ENCODE measurements at places on chromosomes 1 and 21.
A peak's percentile ranks its signal among the peaks of the same experiment; 100 is the strongest.

GRCh38 chr21:19034560-19034959, 631.0 kb upstream of the TMPRSS15 start:
- DNase-seq: no peak

- DNase-seq: no peak
These were observed 1.4 kb upstream of the SLC5A9 start for GRCh38 chr1:48221122-48221521.

- DNase-seq: peak; percentile 13
These were observed 33.7 kb downstream of the RAB3B start for GRCh38 chr1:51956528-51957509.

DNA sequence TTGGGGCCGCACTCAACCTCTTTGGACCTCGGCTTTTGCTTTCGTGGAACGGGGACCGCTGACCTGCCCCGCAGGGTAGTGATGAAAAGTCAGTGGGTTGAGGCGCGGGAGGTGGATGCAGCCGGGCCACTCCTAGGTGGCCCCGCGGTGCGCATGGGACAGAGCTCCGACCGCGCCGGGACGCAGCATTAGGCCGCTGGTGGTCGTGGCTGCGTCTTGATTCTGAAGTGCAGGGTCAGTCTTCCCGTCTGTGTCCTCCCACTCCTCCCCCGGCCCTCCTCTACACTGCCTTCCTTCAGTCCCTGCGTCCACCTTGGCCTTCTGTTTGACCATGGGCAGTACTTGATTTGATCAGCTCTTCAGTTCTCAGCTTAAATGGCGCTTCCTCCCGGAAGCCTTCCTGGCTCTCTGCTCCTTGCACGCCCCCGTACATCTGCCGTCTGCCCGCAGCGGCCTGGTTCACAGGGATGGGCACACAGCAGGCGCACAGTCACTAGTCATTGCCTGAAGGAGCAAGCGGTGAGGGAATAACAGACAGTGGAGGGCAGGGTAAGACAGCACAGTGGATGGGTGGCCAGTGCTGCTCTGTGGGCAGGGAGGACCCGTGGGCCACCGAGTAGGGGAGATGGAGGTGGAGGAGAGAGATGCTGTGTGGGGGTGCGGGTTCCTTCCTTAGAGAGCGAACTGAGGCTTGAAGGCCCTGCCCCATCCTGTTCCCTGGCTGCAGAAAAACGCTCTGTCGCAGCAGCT, 633 bp downstream of the THEMIS2 start:
- peak; percentile 17 for DNase-seq

DNA sequence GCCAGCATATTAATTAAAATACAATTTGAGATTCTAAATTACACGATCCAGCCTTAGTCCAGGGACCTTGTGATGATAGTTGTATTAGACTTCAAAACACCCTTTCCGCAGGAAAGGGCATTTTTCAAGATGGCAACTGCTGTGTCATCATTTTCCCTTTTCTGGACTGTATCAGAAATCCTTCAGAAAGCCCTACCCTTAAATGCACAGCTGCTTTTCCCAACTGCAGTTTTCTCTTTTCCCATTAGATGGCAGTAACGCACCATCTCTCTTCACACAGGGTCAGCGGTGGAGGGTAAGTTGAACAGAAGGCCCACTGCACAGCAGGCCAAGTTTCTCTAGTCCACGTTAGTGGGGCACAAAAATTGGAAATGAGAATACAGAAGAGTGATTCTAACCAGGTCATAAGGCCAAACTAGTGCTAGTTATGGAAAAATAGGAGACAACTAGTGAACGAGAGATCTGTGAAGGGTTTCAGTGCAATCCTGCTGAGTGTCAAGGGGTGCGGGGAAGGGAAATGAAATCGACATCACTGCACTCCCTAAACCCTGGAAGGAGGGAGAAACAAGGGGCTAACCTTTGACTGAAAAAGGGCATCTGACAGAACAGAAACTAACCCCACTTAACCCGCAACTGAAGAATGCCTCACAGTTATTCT, 22.1 kb upstream of the TDRD10 start:
- DNase-seq: peak; percentile 75

DNA sequence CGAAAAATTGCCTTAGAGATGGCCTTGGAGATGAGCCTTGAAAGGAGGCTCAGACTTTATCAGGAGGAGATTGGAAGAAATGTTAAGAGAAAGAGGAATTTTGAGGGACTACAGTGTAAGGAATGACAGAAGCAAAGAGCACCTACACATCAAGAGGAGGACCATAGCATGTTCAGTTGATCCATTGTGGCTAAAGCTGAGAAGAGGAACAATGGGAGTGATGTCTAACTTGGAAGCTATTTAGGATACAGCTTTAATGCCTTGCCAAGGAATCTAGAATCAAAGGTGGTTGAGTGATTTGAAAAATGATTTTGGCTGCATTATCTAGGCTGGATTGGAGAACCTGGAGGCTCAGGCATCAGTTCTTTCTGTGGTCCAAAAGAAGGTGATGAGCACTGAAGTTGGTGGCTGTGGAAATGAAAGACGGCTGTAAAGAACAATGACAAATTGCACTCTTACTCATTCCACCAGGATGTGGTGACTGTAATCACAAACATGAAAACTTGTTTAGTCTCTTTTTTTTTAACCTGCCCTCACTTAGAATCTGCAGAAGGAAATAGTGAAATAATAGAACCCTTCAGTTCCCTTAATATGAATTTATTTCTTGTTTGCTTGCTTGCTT, 11.3 kb downstream of the FAM20B start:
- no peak for DNase-seq

DNA sequence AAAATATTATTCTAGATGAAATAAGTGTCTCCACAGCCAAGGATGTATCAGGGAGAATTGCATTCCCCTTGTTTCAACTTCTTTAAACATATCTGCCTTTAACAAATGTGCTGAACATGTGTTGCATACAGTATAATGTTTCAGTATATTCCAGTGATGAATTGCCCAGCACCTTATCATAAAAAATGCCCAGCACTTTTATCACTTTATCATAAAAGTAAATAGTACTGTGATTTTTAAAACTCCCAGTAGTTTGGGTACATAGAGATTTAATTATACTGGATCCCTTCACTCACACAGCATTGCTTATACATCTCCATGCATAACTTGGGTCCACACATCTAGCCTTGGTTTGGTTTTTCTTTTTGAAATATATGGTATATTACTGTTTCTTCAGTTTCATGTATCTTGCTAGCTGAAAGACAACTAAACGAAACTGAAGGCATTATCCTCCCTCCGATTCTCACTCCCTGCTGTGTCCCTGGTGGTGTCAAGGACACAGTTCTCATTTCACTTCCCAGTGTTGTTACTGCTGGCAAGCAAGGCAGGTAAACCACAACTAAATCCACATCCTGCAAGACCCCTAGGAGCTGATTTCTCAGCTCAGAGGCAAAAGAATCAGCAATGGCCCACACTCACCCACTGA, 118.2 kb upstream of the SLC44A3 start:
- DNase-seq: no peak

DNA sequence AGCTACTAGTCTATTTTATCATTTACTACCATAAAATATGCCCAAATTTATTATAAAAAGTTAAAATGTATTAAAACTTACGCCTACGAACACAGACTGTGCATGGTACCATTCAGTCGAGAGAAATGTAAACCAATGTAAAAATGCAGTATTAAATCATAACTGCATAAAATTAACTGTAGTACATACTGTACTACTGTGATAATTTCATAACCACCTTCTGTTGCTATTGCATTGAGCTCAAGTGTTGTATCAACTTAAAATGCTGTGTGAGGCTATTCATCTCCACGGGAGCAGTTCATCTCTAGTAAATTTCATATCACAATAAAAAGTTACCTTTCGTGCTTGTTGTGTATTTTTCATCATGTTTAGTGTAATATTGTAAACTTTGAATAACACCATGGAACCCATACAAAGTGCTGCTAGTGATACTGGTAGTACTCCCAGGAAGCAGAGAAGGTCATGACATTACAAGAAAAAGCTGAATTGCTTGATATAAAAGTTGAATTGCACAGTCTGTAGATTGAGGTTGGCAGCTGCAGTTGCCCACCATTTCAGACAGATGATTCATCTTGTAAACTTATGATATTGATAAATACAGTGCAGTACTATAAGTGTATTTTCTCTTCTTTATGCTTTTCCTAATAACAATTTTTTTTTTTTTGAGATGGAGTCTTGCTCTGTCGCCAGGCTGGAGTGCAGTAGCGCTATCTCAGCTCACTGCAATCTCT, 19.0 kb upstream of the CENPF start:
- DNase-seq: no peak
